AG20443 (cell line): ENCODE measurements at places on chromosomes 5 and 9.

DNA sequence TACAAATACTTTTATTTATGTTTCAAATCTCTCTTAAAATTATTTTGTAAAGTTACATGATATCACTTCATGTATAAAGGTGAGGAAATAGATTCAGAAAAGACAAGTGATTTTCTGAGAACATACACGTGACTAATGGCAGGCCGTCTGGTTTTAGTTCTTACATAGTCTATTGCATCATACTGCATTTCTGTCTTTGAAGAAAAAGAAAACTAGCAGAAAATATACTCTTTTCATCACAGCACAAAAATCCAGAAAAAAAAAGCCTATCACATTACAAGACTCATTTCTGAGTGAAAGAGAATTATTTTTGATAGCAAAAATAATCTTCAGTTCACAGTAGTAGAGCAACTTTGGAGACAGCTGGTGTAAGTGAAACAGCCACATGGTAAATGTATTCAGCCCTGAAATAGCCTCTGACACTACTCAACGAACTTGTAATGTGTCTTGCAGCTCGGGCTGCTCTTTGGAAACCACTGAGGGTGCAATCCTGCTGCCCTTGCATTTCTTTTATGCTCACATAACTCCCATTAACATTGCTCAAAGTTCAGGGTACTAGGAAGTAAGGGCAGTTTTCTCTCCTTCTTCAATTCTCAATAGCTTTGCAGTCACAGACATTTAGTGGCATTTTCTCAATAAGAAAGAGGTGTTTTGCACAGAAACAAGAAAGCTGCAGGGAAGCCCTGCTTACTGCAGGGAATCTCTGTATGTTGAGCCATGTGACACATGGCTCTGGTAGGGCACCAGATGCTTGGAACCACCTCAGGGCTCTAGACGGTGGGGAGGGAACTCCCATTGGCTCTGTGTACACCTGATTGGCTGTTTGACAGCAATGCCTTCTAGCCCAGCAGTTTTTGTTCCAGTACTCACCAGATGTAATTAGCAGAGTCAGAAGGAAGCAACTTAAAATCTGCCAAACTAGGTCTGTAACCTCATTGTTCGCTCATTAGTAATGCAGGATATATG, 845.3 kb upstream of the PTPRD start:
- no peak for DNase-seq

- no peak for DNase-seq
These were observed 156.1 kb downstream of the SNX18 start for GRCh38 chr5:54673523-54674225.

GRCh38 chr5:163475411-163475810, 15.0 kb downstream of the HMMR start:
- no peak for DNase-seq

DNA sequence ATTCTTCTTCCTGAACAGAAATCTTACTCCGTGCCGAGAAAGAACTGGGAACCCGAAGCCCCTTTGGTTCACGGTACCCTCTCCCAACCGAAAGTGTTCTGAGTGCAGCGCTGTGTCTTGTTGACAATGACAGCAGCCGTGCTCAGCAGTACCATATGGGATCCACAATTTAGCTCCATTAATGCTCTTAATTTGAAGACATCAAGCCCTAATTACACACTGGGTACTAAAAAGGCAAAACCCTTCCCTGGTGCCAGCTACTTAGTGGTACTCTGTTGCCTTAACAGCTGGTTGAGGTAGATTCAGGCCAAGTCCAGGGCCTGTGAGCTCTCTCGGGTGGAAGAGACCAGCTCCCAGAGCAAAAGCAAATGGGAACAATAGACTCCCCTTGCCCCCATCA, 24.5 kb downstream of the DDX31 start:
- DNase-seq, result no peak

GRCh38 chr5:67163863-67164595, 32.6 kb downstream of the CD180 start:
- no peak for DNase-seq

DNA sequence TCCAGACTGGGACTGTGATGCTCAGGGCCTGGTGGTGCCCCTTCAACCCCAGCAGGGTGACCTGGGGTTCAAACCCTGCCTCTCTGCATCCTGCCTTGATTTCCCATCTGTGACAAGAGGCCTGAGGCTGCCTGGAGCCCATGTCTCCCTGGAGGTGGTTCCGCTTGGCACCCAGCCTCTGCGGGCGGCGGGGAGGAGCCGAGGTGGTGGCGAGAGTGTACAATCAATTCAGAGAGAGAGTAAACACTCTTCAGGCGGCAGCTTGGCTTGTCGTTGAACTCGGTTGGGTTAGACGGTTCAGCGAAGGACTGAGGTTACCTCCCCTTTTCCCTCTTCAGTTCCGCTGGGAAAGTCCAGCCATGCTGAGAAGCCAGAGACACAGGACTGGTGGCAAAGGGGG, 39.3 kb downstream of the NTNG2 start:
- no peak for DNase-seq

DNA sequence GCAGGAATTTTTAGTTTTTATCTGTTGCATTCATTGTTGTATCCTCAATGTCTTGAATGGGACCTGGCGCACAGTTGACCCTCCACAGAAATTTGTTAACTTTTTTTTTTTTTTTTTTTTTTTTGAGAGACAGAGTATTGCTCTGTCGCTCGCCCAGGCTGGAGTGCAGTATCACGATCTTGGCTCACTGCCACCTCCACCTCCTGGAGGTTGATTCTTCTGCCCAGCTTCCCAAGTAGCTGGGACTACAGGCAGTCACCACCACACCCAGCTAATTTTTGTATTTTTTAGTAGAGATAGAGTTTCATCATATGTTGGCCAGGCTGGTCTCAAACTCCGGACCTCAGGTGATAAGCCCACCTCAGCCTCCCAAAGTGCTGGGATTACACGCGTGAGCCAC, 205.9 kb downstream of the ROR2 start:
- DNase-seq, result no peak

DNA sequence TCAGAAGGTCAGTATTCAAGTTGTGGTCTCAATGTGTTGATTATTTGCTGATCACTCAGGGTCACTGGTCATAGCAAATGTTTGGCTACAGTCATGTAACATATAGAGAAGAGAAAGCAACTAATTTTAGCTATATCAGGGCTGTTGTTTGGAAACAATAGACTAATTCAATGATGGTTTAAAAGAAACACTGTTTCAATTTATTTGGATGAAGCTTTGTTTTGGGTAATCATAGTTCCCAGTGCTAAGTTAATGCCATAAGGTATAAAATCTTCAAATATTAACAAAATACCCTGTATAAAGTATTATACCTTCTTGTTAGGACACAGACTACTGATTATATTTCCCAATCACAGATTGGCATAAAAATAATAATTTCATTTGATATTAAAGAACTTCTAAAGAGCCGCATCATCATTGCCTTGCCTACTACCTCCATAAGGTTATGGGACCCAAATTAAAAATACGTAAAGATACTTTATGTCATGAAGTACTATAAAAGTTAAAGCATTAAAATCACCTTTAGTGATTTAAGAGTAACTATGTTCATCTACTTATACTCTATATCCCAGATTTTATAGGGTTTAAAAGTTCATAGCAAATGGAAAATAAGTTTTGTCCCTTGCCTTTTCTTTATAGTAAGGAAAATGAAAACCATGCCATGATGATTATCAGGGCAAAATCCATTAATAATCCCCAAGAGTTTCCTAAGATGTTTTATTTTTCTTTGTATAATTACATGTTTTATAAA, 6.0 kb downstream of the NR3C1 start:
- no peak for DNase-seq

DNA sequence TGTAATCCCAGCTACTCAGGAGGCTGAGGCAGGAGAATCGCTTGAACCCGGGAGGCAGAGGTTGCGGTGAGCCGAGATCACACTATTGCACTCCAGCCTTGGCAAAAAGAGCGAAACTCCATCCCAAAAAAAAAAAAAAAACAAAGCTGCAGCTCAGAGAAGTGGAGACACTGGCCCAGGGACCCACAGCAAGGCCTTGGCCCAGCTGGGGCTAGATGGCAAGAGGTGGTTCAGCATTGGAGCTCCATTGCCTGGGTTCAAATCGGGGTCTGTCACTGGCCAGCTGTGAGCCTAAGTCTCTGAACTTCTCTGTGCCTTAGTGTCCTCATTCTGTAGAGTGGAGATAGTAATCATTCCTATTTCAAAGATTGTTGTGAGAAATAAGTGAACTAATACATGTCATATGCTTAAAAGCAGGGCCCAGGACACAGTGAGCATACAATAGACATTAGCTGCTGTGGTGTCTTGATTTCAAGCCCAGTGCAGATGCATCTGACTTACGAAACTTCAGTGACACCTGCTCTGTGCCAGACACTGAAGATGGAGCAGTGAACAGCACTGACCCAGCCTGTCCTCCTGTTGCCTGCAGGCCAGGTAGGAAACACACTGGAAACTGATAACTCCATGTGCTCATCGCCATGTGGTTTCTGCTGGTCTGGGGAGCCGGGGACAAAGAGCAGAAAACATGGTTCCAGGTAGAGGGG, 127.7 kb downstream of the C9orf50 start:
- DNase-seq, result no peak

- peak; percentile 40 for DNase-seq
These were observed 182.3 kb downstream of the SPATA31D1 start for GRCh38 chr9:82170866-82171265.

DNA sequence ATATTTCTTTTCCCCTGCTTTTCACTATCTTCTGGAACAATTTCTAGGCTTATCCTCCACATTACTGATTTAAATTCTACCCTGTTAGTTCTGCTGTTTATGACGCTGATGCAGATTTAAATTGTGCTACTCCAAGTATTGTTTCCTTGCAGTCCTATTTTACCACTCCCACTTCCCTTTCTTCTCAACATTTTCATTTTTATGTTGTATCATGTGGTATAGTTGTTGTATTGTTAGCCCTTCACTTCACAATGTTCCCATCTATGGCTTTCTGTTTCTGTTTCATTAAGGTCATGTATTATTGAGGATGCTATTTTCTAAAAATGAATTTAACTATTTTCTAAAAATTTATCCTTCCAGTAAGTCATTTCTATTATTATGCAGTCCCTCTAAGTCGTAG, 254.4 kb downstream of the NDUFS4 start:
- no peak for DNase-seq

GRCh38 chr9:33082538-33083326, 6.3 kb upstream of the SMU1 start:
- no peak for DNase-seq

DNA sequence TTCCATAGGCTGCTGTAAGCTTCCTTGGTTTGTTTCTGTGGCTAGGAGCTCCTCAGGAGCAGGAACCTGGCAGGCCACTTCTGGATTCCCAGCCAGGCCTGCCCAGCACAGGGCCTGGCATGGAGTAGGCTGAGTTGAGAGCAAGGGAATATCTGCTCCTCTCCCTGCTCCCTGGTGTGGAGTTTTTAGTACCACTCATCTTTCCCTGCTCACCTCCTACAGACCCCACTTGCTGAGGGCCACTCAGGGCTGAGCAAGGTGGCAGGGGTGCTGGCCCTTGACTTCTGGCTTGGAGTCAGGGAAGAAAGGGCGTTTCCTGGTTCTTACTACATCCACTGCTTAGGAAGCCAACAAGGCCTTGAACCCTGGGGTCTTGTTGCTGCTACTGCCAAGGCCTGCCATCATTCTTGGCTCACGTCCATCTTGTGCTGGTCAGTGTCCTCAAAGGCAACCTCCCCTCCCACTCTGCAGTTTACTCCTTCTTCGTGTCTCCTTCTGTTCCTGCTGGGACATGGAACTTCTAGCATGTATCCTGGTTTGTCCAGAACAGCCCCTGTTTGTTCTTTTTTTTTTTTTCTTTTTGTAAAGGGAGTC, 54.9 kb downstream of the PSD2 start:
- no peak for DNase-seq

DNA sequence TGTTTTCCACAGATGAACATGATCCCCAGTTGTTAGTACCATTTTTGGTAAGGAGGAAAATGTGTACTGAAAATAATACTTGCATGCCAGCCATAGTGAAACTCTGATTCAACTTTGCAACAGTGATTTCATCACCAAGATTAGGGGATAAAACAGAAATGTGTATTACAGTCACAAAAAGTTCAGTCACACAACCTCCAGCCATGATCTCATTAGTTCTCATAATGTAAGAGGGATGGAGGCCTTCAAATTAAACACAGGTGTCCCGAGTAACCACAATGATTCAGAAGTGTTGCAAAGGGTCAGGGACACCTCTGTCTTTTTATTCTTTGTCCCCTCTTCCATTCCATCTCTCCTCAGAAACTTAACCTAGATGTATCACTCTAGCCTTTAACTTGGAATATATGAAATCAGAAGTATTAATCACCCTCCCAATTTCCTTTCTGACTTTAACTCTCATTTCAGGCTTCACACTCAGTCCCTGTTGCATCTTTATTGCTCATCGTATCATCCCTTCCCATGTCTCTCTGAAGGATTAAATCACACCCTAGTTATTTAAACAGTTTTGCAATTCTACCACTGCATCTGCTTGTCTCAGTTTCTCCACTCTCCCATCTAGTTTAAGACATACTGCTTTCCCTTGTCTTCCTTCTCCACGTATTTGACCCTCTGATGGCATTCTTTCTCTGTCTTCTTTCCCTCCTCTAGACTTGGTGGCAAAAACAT, 291.2 kb downstream of the ADAMTS6 start:
- DNase-seq, result peak; percentile 73
